ENCODE measurements at places on chromosomes 7 and 10.

DNA sequence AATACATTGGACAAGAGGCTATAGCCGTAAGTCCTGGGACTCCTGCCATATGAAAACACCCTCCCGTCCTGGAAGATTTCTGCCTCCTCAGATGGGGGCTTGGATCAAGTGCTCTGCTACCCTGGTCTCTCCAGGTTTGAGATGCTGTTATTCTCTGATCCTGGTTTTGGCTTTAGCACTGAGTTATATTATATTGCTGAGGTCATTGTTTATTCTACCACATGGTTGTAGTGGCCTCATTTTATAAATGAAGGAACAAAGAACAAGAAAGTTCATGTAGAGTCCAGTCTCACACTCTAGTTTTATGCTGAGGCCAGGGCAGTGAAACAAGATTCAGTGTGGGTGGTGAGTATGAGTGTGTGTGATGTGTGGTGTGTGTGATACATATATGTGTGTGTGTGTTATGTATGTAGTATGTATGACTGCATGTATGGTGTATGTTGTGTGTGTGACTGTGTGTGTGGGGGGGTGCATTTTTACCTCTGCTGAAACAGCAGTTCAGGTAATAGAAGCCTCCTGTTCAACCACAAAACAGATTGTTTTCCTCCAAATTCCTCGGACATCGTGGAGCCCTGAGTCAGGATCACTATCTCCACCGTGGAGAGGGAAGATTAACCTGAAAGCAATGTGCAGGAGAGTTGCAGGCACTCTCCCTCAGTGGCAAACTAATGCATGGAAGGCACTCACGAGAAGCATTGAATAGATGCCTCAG lies 80.7 kb downstream of the C7orf25 start:
- DNase-seq, result no peak

- DNase-seq, result no peak
Observed at GRCh38 chr7:89232-90019, 102.9 kb upstream of the FAM20C start.

DNA sequence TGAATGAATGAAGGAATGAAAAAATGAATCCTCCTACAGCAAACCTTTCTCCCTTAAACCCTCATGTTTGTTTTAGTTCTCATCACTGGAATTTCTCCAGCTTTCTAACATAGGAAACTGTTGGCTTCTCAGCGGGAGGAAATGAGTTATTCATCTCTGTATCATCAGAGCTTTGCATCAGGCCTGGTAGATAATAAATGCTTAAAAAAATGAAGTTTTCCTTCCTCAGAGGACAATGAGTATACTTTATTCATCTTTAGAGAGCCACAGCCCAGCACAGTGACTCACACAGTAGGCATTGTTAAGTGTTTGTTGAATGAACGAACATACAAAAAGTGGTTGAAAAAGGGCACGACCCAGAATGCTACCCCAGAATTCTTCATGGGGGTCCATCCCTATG lies 62.6 kb downstream of the COL13A1 start:
- no peak for DNase-seq

GRCh38 chr10:46552526-46553237 lies 3.8 kb downstream of the GPRIN2 start:
- DNase-seq, result no peak

GRCh38 chr10:69315610-69316312 lies 37.5 kb downstream of the HK1 start:
- DNase-seq, result no peak

DNA sequence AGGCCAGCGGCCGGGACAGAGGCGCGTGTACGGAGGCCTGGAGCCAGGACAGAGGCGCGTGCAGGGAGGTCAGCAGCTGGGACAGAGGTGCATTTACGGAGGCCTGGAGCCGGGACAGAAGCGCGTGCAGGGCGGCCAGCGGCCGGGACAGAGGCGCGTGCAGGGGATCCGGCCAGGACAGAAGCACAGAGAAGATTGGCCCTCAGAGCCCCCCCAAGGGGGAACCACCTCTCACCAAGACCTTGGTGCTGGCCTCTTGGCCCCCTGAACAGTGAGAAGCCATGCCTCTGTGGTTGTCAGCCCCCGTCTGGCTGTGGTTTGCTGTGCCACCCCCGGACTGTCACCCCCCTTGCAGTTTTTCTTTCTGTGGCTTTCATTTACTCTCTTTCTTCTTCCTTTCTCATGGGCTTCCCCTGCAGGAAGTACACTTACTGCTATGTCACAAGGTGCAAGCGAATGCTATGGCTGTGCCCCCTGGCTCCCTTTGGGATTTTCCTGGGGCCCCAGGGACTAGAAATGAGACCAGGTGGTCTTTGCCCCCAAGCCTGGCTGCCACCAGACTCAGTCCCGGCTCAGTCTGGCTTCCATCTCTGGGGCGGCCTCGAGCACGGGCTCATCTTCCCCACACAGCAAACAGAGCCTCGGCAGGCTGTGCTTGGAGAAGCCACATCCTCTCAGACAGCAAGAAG lies 41.1 kb downstream of the INSIG1 start:
- DNase-seq, result no peak

GRCh38 chr10:127947211-127947610 lies 40.3 kb downstream of the PTPRE start:
- no peak for DNase-seq

- DNase-seq, result no peak
Observed at GRCh38 chr10:27253576-27253975, 13.0 kb upstream of the ACBD5 start.

GRCh38 chr7:132395361-132395760 lies 180.9 kb downstream of the PLXNA4 start:
- no peak for DNase-seq

DNA sequence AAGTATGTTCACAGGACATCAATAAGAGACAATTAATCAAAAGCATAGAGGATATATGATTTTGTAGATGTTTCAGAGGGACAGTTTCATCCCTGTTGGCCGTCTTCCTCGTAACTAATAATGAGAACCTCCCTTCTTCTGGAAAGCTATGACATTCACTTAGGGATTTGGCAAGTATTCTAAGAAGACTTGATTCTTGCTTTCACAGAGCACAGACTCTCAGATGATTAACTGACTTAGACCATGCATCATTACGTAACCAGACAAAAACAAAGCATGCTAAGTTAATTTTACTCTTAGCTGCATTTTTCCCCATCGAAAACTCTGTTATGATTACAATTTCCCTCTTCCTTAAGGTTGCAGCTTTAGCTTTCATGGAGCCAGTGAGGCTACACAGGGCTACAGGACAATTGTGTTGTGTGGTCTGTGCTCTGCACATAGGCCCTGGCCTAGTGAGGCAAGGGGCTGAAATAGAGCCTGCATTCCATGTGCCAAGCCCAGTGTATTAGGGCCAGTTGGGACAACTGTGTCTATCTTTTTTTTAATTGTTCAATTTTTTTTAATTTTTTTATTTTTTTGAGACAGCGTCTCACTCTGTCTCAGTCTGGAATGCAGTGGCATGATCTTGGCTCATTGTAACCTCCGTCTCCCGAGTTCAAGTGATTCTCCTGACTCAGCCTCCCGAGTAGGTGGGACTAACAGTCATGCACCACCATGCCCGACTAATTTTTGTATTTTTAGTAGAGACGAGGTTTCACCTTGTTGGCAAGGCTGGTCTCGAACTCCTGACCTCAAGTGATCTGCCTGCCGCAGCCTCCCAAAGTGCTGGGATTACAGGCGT lies 105.3 kb downstream of the PLXDC2 start:
- no peak for DNase-seq

- no peak for DNase-seq
Observed at GRCh38 chr10:75396631-75397495, 4.7 kb downstream of the ZNF503 start.

DNA sequence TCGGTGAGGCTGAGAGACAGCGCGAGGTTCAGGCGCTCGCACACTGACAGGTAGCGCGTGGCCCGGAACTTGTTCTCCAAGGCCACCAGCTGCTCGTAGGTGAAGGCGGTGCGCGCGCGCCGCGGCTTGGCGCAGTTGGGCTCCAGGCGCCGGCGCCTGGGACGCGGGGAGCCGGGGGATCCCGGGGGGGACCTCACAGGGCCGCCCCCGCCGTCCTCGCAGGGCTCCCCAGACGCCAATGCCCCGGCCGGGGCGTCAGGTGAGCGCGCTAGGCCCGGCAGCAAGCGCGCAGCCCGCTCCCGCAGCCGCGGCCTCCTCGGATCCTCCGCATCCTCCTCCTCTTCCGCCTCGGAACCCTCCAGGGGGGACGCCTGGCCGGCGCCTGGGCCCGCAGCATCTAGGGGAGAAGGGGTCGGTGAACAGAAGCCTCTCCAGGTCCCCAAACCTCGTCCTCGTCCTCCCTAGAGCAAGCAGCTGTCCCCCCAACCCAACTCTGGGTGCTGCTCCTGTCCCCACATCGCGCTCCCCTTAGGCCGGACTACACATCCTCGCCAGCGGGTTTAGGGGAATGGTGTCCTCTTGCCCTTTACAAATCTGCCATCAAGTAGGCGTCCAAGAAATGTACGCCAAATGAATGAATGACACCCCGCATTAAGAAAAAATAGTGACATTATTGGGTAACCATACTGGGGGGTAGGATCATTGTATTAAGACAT lies 1.9 kb downstream of the NKX1-2 start:
- DNase-seq, result no peak

DNA sequence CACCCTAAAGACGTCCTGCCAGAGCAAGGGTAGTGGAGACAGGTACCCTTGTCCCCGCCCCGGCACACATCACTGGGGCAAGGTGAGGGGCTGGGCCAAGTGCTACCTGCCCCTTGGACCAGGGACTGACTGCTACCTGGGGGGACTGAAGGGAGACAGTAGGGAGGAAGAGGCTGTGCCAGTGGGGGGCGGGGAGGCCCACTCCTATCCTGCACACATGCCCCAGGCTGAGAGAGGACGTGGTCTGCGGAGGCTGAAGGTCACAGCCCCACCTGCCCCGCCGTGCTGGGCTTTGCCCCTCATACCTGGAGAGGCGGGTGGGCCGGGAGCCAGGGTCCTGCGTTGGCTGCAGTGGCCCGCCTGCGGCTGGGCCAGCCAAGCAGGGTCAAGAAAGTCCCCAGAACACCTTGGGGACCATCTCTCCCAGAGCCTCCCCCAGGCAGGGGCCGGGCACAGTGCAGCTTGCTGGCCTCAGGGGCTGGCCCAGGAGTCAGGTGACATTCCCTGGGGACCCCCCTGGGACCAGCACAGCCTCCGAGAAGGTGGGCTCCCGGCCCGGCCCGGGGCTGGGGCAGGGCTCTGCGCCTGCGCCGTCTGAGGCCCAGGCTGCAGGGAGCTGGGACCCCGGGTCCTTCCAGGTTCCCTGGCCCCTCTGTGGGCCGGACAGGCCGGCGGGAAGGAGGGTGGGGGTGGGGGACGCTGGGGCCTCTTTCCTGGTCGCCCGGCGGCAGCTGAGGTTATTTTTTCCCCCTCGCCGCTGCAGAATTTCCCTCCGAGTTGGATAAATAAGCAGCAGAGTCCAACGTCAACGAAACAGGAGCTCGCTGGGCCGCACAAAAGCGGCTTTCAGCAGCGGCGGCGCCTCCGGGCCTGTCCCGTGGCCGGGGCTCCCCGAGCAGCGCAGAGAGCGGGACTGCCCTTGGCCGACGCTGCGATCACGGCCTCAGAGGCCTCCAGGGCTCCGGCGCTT lies 9.8 kb upstream of the FZD9 start:
- DNase-seq, result no peak

- DNase-seq, result no peak
Observed at GRCh38 chr7:90720984-90721760, 125.1 kb downstream of the CDK14 start.

DNA sequence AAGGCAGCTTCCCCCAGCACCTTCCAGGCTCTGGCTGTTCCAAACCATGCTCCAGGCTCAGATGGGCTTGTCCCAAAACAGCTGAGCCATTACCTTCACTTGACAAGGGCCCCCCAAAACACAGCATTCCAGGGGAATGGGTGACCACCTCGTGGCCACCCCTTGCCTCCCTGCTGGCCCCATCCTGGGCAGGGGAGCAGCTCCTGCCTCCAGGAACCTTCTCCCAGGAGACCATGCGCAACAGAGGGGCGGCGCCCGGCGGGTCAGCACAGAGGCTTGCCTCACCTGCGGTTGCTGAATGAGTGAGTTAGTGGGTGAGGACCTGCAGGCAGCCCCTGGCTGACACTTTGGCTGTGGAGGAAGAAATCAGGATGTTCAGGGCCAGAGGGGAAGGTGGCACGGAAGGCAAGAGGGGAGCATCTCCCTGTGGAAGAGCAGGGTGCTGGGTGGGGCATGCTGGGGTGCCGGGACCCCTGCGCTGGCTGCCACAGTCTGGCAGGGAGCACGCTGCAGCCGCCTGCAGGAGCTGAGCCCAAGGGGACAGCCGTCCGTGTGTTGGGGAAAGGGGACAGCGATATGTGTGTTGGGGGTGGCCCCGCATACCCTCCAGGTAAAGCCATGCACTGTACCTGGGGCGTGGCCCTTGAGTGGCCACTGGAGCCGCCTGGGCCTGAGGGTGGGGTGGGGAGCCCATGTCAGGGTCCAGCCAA lies 54.7 kb downstream of the PWWP2B start:
- DNase-seq, result no peak

- DNase-seq, result no peak
Observed at GRCh38 chr7:156121434-156121833, 309.2 kb upstream of the SHH start.

DNA sequence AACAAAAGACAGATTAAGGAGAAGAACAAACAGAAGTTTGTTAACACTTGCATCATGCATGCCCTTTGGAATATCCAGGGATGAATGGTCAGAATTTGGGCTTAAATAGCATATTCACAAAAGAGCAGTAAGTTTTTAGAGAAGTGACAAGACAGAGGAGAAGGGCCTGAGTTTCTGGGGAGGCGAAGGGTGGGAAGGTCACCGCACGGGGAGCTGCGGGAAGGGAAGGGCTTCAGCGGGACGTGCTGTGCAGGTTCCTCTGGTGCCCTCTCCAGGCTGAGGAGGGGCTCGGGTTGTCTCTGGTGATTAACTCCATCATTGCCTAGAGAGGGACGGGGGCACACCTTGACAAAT lies 10.4 kb upstream of the ZNF22 start:
- no peak for DNase-seq

GRCh38 chr7:43560742-43561330 lies 22.1 kb upstream of the STK17A start:
- no peak for DNase-seq

DNA sequence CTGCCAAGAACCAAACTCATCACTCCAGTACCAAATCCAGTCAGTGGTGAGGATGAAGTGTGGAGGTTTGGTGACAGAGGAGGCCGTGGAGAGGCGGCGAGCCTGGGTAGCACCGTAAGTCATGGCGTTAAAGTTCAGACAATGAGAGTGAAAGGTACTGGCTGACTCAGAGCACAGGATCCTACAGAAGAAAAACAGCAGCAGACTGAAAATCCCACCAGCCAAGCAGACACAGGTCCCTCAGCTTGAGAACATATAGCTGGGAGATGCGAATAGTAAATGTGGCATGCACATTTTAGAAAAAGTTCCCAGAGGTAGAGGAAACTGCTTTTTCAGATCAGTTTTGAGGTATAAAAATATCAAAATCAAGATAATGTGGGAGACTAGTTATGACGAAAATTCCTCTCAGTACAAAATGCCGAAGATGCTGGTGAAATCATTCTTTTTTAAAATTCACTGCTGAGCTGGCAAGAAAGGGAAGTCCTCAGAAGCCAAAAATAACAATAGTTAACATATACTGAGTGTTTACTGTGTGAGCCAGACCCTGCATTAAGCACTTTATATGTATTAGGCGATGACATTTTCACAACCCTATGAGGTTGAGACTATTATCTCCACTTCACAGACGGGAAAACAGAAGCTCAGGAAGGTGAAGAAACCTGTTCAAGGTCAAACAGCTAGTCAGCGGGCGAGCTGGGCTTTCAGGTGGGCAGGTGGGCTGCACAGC lies 20.9 kb downstream of the PARP12 start:
- no peak for DNase-seq

Measured in substantia nigra (tissue), 51 donors.